GM03348 (cell line): ENCODE measurements at places on chromosomes 2 and 18.

DNA sequence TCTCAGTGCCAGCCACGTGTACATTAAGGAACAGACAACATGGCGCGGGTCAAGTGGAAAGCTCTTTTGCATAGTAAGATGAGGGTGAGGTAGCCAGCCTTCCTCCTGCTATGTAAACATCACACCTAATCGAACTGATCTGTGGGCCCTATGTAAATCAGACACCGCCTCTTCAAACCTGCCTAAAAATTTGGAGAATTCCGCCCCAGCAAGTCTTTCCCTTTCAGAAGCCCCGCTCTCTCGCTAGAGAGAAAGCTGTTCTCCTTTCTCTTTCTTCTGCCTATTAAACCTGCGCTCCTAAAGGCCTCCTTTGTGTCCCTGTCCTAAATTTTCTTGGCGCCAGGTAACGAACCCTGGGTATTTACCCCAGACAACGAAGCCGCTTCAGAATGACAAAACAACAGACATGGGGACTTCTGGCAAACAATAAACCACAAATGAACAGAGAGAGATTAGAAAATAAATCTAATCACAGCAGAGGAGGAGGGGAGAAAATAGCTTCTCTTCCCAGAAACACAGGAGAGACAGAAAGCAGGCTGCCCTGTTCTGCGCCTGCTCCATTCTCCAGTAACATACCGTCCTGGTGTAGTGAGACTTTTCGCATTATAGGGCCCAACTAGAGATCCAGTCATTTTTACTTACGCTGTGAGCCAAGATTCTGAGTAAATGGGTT lies 31.9 kb upstream of the CYP1B1 start:
- DNase-seq = no peak

DNA sequence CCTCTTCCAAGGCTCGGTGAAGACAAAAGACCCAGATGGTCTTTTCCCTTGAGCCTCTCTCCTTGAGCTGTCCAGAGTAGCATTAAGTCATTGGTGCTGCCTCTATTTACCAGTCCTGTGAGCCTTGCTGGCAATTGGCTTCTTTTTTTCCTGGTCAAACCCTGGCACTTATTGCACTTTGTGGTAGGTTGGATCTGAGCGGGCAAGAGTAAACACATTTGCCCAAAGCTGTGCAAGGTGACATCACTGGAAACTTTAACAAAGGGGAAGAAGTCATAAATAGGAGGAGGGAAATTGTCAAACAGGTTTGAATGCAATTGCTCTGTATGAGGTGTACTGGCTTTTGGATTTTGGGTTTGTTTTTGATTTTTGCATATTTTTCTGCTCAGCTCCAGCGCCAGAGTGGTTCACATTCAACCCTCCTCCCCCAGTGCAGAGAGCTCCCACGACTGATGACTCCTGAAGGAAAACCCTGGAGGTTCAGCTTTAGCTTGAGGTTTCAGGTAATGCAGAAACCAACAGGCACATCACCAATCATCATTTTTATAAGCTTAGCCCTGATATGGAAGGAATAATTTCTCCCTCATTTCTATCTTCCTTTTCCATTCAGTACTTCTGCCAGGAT lies 8.3 kb downstream of the KCNE4 start:
- no peak for DNase-seq

DNA sequence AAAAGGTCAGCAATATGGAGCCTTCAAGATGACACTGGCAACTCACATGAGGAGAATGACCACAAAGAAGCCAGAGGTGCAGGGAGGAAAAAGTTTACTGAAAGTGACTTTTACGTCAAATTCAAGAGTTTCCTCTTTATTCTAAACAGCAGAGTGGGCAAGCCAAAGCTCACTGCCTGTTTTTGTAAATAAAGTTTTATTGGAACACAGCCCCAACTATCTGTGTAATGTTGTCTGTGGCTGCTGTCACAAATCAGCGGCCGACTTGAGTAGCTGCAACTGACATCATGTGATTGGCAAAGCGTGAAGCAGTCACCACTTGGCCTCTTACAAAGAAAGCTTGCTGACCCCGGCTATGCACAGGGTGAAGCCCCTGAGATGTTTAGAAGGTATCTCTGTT lies 9.2 kb upstream of the SULT1C2 start:
- no peak for DNase-seq

GRCh38 chr2:223897669-223898330 lies 47.3 kb downstream of the WDFY1 start:
- no peak for DNase-seq

- DNase-seq = no peak
Observed at GRCh38 chr2:122182616-122183355, 427.3 kb downstream of the TSN start.

GRCh38 chr2:102025583-102026267 lies 34.0 kb downstream of the IL1R2 start:
- DNase-seq = no peak

DNA sequence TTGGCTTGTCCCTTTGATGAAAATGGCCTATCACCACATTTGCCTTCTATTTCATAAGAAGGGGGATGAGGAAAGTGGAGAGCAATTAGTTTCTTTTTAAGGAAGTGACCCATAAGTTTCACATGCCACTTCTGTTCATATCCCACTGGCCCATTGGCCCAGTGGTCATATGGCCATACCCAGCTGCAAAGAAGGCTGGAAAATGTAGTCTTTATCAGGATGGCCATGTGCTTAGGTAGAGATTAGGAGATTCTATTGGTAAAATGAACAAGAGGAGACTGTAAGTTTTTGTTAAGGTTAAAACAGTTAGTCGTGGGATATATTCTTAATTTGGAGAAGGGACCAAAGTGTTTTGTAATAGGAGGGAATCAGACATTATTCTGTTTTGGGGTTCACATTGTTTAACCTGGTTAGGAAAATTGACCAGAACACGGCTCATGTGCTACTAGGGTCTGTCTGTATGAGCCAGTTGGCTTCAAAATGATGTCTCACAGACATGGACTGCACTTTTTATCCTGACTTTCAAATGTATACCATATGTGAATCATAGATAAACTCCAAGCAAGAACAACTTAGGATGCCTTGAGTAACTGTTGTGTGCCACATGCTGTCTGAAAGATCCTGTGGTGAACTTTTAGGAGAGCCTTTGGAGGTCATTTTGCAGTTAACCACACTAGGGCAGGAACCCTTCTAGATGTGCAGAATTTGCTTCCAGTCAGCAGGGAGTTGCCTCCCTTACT lies 17.3 kb downstream of the PLCL1 start:
- DNase-seq = no peak

DNA sequence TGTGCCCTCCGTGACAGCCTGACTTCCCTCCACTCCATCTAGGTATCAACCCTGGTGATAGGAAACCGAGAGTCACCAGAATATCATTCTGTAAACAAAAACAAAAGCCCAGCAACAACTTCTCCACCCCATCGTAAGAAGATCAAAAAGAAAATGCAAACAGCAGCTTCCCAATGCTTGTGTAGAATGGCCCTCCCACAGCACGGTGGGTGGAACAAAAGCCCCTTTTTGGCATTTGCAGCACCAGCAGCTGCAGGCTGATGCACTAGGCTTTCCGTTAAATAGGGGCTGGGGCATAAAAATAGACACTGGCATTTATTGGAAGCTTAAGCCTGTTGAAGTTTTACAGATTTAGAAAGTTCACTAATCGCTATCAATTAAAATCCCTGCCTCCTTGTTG lies 513.0 kb downstream of the GALR1 start:
- DNase-seq = no peak

DNA sequence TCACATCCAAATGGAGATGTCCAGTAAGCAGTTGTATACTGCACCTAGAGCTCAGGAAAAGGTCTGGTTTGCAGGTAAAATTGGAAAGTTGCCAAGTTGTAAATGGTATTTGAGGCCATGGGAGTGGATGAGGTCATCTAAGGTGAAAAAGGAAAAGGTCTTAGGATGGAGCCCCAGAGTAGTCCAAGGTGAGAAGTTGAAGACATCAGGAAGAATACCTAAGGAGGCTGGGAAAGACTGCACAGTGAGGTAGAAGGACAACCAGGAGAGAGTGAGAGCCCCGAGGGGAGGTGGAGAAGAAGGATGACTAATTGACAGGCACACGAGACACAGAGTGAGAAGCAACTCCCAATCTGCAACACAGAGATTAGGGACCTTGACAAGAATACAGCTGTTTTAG lies 10.7 kb downstream of the DPP4 start:
- no peak for DNase-seq

GRCh38 chr2:136376798-136377211 lies 258.9 kb upstream of the CXCR4 start:
- peak; percentile 12 for DNase-seq
